ENCODE measurements at places on chromosomes 16 and 17.

- DNase-seq, result no peak
Measured at GRCh38 chr17:79070266-79070880, 4.3 kb upstream of the ENGASE start.

GRCh38 chr17:69516911-69517310 is 102.4 kb downstream of the MAP2K6 start:
- DNase-seq, result no peak

GRCh38 chr16:81522108-81522701 is 77.6 kb downstream of the CMIP start:
- DNase-seq, result no peak

GRCh38 chr17:8426802-8427201 is 8.9 kb upstream of the NDEL1 start:
- no peak for DNase-seq

- DNase-seq, result no peak
Measured at GRCh38 chr16:11796227-11797165, 562 bp downstream of the ZC3H7A start.

DNA sequence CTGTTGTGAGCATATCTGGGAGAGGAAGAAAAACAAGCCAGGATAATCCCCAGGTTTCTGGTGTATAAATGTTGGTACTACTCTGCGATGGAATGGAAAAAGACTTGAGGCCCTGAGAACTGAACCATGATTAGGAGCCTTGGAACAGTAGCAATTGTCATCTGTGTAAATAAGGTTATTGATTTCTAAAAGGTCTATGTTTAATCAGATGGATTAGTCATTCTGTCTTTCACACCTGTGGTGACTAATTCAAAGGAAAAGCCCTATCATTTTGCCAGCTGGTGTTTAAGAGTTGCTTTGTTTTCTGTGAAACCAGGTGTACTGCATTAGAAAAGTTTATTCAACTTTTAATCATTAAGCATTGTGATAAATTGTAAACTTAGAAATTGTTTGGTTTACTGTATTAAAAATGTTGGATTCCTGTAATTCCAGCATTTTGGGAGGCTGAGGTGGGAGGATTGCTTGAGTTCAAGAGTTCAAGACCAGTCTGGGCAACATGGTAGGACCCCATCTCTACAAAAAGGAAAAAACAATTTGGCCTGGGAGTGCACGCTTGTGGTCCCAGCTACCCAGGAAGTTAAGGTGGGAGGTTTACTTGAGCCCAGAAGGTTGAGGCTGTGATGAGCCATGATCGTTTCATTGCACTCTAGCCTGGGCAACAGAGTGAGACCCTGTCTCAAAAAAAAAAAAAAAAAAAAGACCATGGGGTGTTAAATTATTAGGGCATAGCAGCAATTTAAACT is 29.0 kb upstream of the KPNB1 start:
- DNase-seq, result no peak

- DNase-seq, result no peak
Measured at GRCh38 chr17:550041-550398, 164.6 kb downstream of the VPS53 start.

GRCh38 chr16:14608604-14609003 is 21.5 kb downstream of the PARN start:
- DNase-seq, result no peak

DNA sequence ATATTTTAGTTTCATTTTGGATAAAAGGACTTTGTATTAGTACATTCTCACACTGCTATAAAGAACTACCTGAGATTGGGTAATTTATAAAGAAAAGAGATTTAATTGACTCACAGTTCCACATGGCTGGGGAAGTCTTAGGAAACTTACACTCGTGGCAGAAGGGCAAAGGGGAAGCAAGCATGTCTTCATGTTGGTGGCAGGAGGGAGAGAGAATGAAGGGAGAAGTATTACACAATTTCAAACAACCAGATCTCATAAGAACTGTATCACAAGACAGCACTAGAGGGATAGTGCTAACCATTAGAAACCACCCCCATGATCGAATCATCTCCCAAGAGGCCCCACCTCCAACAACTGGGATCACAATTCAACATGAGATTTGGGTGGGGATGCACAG is 142.9 kb downstream of the USP31 start:
- no peak for DNase-seq

- no peak for DNase-seq
Measured at GRCh38 chr17:76497699-76497978, 3.6 kb downstream of the RHBDF2 start.

GRCh38 chr17:41733348-41734138 is 900 bp downstream of the HAP1 start:
- no peak for DNase-seq

DNA sequence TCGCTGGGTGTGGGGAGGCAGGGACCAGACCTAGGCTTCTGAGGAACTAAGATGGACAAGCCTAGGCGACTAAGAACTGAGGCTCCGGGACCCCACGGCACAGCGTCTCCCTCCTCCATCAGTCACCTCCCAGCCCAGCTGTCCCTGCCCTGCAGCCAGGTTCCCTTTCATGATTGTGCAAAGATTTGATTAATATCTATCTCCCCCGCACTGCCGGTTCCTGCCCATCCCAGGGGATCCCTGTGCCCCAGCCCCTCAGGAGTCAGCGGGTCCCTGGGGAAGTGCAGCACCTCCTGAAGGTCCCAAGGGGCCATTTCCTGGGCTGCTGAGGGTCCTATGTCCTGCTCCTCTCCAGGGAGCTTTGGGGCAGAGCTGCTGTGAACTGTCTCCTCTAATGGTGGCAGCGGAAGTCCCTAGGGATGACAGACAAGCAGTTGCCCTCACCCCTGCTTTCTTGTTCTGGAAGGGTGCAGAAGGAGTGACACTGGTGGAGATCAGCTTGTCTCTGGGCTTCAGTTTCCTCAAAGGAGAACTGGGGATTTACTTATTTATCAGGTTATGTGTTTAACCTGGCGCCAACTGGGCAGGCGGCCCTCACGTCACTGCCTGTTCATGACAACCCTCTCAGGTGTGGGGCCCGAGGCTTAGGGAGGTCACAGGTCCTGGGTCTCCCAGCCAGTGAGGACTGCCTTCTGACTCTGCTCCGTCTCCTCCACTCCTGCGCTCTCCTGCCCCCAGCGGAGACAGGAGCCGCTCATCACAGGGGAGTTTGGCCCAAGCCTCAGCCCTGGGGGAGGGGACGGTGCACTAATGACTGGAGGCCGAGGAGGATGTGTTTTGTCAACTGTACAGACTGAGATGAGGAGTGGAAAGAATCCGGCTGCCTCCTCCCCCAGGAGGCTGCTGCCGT is 1.9 kb upstream of the C16orf74 start:
- no peak for DNase-seq

DNA sequence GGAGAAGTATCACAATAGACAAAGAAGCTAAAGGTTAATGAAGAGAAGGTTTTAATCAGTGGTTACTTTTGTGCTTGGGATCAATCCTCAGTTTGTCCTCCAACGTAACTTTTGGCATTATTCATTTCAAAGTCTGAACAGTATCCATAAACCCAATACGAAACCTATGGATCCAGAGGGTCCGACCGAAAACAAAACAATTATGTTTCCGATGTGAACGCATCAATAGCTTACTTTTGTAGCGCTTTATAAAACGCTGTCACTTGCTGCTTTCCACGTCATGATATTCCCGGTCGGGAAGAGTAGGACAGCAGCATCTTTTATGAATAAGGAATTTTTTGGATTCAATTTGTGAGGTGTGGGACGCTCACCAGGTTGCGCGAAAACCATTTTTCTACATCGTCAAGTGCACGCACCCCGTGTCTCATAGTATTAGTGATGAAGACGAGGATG is 383.8 kb downstream of the ZFHX3 start:
- no peak for DNase-seq

DNA sequence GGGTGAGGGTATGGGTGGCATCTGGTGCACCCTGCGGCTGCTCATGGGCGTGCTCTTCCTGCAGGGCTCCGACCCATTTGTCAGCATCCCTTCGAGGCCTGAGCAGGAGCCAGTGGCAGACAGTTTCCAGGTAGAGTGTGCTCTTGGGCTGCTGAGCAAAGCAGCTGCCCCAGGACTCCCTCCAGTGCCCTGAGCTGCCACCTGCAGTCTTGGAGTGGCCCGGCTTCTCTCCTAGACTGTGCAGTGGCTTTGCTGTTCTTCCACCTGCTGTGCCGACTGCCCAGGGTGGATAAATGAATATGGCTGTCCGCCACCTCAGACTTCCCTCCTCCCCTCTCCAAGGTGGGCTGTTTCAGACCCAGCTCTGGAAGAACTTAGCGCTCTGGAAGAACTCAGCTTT is 10.8 kb upstream of the JPT2 start:
- no peak for DNase-seq

DNA sequence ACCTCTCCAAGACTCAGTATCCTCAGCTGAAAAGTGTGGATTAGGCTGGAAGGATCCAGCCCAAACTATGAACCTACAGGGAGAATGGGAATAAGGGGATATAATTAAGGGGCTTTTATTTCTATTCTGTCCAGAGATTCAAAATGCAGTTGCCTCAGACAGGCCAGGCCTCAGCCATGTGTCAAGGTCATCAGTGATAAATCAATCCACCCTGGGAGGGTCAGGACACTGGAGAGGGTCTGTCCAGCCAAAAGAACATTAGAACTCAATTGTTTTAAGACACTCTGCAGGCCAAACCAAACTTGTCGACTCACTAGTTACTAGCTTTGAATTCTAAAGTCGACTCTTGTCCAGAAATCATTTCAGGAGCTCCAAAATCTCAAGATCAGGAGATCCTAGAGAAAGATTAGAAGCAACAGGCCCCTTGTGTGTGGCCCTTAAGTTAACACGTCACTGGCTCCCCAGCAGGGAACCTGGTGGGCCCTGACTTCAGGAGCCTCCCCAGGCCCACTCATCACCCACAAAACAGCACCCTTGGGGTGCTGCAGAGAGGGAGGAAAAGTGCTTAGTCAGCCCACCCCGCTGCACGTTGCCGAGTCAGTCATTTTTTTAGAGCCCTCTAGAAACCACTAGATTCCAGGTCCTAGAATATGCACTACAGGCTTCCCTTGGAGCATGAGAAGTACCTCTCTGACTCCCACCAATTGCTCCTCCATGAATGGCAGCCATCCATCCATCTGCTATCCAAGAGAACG is 156.8 kb downstream of the XYLT1 start:
- no peak for DNase-seq

DNA sequence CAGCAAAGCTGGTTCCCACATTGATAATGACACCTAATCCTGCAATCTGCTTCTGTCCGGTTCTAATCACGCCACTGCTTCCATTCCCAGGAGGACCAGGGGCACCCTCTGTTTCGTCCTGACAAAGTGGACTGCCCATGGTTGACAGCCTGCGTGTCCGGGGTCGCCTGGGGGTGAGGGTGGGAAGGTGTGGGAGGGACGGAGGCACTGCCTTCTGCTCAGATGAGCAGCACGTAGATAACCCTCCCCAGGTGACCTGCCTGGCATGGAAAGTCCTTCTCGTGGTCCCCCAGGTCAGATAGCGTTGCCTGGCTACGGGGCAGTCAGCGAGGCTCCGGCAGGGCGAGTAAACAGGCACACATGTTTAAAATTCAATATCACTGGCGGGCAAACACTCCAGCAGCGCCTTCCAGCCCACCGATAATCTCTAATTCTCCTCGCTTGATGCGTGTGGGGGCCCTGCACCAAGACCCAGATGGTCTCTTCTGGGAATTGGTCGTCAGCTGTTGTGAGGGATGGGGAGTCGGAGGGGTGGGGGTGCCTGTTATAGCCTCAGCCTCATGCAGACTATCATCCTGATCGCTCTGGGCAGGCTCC is 132.2 kb downstream of the RAP1GAP2 start:
- DNase-seq, result no peak

- DNase-seq, result no peak
Measured at GRCh38 chr17:3921502-3922319, 5.4 kb upstream of the P2RX1 start.
